ENCODE measurements at places on chromosomes 3 and 15.

GRCh38 chr3:195140816-195141793 lies 129.9 kb downstream of the XXYLT1 start:
- no peak for DNase-seq

DNA sequence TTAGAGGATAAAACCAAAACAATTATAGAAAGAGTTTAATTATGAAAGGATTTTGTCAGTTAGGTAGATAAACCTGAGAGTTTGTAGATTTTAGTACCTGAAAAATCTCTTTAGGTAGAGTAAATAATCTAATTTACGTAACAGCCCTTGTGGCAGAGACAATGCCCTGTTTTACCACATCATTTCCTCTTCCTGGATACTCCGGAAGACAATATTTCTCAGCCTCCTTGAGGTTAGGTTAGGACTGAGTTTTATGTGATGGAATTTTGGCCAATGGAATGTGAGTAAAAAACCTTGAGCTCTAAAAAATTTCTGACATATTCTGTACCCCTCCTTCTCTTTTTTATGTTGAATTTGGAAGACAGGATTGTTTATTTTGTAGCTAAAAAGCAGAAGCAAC lies 50.7 kb upstream of the TPRG1 start:
- DNase-seq: no peak

GRCh38 chr15:68987120-68987519 lies 27.4 kb upstream of the NOX5 start:
- no peak for DNase-seq

GRCh38 chr15:89364341-89364740 lies 29.7 kb upstream of the POLG start:
- no peak for DNase-seq

- DNase-seq: no peak
These were observed at the start of gene TPRG1 for GRCh38 chr3:189171707-189172106. Gene TPRG1 (plus strand): TSS chr3:189171971. CDS start chr3:189207385, 35,414 bp downstream.

DNA sequence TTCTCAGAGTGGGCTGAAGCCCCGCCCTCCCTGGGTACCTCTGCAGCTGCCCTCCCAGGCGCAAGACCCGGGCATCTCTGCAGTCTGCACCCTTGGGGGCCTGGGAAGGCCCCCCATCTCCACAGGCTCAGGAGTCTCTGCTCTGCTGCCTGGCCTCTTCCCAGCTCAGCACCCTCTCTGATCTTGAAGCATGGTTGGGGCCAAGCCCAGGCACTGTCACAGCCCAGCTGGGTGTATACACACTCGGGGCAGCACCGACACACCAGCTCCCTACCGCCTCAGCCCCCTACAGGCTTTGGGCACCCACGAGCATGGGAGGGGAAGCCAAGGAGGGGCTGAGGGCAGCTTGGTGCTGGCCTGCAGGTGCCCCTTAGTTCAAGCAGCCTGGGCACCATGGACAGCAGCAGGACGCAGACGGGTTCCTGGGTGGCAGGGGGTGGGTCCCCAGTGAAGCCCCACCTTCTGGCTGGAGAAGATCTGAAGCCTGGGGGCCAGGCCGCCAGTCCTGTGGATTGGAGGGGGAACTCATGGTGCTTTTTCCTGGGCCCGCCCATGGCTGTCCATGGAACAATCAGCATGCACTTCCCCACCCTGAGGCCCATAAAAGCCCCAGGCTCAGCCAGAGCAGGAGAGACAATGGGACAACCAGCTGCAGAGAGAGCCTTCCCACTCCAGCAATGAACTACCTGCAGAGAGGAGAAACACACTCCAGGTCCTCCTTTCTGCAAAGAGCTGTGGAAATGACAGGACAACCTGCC lies 170.6 kb downstream of the TJP1 start:
- peak; percentile 75 for DNase-seq

GRCh38 chr15:25664761-25665160 lies 198.4 kb downstream of the ATP10A start:
- no peak for DNase-seq

- DNase-seq: no peak
These were observed 139.4 kb upstream of the PFN2 start for GRCh38 chr3:150110097-150110496.

GRCh38 chr15:72315706-72316370 lies 4.1 kb downstream of the CELF6 start:
- peak; percentile 69 for DNase-seq

DNA sequence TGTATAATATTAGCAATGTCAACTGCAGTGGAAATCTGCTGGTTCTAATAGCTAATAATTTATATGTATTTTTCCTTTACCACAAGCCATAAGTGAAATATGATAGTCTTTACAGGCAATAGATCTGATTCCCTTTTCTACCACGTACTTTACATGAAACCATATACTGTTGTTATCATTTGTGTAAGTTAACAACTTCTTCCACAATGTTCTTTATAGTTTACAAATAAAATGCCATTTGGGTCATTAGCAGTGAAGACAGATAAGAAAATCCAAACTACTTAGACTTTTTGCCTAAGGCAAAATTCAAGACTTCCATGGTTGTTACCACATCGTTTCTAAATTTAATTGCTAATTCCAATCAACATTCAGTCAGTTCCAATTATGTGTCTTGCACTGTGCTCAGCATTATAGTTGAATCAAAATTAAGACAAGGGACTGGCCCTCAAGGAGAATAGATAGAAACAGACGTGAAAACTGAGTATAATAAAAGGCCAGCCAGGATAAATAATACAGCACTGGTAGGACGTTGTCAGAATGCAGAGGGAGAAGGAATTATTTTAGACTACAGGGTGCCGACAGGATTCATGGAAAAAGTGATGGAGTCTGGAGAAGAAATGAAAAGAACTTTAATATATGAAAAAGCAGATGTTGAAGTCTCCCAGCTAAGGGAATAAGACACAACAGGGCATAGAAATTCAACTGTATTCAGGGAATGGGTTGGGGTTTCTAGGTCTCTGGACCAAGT lies 249.8 kb downstream of the ALCAM start:
- DNase-seq: no peak

DNA sequence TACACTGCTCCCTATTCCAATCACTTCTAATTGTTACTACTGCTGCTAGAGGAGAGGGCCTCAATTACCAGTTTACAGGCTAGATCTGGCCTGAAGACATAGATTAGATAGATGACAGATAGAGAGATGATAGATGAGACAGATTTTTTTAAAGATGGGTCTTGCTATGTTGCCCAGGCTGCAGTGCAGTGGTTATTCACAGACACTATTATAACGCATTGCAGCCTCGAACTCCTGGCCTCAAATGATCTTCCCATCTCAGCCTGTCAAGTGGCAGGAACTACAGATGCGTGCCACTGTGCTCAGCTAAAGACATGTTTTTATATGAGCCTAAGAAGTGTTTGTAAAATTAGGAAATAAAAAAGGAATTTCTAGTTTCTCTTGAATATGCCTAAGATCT lies 6.2 kb downstream of the SLC33A1 start:
- DNase-seq: no peak

DNA sequence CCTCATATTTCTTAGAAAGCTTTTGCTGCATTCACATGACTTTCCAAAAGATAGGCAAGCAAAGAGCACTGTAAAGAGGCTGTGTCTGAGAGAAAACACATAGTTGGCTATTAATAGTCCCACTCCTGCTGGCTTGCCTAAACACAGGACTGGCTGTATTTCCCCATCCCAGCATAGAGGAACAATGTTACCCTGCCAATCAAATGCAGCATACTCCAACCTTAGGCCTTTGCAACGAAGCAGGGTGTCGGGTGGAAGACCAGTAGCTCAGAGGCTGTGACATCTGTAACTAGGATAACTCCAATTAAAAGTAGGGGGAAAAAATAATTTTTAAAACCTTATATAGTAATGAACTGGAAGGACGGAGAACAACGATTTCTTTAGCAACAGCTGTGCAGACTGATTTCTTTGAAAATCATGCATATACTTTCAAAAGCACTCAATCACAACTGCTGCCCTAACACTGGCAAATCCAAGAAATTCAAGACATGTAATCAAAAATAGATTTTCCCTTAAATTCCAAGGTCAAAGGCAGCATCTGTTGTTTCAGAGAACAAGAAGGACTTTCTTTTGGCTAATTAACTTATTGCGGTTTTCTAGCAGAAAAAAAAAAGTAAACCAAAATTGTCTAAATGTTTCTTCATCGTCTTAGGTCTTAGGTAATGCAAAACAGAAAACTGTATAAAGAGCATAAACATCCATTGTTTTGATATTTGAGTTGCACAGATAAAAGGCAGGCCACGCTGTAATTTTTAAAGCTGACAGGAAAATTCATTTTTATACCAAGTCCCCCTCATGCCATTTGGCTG lies 139.3 kb downstream of the TNIK start:
- no peak for DNase-seq

- no peak for DNase-seq
These were observed 79.1 kb upstream of the CHMP2B start for GRCh38 chr3:87148020-87148419.

DNA sequence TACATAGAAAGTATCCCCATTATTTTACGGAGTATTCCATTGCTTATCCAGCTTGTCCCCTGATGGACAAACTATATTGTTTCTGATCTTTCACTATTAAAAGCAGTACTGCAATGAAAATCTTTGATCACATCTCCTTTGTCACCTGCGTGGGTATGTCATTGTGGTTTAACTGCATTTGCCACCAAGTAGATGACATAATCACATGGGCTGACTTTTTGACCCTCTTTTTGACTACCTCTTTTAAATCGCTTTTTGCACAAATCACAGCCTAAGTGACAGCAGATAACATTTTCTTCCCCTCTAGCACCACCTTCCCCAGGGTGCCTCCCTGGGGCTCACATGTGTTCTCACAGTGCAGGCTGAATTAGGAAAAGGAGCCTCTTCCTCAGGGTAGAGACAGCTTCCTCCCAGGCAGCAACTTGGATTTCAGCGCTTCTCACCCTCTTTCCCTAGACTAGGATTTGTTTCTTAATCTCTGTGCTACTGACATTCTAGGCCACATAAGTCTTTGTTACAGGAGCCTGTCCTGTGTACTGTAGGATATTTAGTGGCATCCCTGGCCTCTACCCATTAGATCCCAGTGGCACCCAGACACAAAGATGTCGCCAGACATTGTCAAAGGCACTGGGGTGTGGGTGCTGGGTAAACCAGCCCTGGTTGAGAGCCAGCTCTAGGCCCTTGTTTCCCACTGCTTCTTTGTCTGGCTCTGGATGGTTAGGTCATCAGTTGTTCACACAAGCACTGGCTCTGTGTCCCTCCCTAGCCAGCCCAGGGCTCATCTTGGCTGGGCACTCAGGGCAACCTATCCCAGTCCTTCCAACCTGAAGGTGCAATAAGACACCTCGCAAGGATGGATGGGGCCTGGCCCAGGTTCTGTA lies 1.3 kb upstream of the RBP1 start:
- no peak for DNase-seq

DNA sequence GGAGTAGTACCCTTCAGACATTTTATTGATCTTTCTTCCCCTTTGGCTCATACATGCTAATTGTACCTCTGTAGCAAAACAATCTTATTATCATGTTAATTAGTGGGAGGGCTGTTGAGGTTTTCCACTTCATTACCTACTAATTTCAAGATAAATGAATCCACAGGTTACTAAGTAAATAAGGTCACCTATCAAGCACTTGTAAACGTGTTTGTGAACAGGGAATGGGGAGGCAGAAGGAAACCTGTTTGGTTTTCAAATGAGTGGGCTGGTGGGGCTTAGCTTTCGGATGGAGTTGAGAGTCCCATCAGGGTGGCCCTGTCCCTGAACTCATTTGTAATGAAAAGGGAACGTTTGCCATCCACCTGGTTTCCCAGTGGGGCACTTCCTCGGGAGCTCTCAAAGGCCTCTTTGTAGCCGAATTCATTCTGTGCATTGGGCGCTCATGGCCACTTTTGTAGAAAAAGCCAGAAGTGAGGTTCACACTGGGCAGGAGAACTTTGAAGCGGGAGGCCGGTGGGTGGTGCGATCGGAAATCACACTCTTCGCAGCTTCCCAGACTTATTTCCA lies 419.8 kb upstream of the NR2F2 start:
- DNase-seq: no peak

DNA sequence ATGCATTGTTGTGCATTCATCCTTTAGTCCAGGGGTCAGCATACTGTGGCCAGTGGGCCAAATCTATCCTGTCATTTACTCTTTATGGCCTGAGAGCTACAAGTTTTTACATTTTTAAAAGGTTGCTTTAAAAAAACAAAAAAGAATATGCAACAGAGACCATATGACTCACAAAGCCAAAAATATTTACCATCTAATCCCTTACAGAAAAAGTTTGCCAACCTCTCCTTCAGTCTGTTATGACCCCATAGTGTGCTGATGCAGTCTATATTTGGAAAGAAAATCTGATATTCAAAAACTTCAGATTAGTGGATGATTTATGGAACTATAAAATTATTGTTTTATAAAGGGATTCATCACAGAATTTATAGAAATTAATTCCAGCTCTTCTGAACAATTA lies 237.5 kb upstream of the IL12A start:
- no peak for DNase-seq

GRCh38 chr3:186381424-186382216 lies 19.6 kb upstream of the DGKG start:
- DNase-seq: no peak

DNA sequence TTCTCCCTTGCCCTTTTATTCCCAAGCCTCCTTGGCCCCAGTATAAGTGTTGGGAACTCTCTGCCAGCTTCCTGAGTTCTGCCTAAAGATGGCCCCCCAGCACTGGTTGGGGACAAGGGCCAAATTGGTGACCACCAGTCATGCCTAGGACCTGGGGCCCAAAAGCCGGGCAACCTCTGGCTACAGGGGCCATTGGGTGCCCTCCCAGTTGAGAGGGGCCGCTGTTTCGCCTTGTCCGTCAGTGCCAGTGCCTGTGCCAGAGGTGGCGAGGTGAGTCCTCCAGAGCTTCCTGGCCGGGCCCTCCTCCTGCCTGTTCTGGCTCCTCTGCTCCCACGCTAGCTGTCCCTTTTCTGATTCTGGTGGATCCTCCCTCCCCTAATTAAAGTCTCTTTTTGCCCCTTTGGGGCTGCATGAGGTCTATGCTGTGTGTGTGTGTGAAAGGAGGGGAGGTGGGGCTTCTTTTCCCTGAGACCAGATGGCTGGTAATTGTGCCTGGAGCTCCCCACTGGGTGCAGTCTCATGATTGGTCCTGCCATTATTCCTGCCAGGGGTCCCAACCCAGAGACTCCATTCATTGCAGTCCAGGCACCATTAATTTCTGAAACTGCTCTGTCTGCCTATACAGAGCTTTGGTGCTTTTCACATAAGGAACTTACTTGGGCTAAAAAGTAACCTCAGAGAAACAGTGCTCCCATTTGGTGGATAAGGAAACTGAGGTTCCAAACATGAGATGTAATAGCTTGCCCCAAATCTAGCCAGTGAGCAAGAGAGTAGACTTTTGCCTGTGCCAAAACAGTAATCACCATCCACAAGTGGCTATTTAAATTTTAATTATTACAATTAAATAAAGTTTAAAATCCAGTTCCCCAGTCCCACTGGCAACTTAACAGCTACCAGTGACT lies 3.1 kb upstream of the TTLL3 start:
- DNase-seq: no peak

- DNase-seq: no peak
These were observed 10.0 kb downstream of the GATA2 start for GRCh38 chr3:128482666-128483656.

GRCh38 chr3:94156626-94157025 lies 93.8 kb downstream of the NSUN3 start:
- no peak for DNase-seq

DNA sequence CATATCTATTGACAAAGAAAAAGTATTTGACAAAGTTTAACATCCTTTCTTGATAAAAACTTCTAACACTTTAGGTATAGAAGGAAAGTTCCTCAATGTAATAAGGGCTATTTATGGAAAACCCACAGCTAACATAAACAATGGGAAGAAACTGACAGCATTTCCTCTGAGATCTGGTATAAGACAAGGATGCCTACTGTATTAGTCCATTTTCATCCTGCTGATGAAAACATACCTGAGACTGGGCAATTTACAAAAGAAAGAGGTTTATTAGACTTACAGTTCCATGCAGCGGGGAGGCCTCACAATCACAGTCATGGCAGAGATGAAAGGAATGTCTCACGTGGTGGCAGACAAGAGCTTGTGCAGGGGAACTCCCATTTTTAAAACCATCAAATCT lies 17.8 kb upstream of the CLDN1 start:
- no peak for DNase-seq

Data from osteocyte (in vitro differentiated cells).